ENCODE measurements at places on chromosomes 6 and 20.

- no peak for DNase-seq
Observed at GRCh38 chr6:38212579-38212978, 393.1 kb downstream of the ZFAND3 start.

GRCh38 chr20:41476013-41476441 lies 109.4 kb upstream of the EMILIN3 start:
- DNase-seq, result no peak

DNA sequence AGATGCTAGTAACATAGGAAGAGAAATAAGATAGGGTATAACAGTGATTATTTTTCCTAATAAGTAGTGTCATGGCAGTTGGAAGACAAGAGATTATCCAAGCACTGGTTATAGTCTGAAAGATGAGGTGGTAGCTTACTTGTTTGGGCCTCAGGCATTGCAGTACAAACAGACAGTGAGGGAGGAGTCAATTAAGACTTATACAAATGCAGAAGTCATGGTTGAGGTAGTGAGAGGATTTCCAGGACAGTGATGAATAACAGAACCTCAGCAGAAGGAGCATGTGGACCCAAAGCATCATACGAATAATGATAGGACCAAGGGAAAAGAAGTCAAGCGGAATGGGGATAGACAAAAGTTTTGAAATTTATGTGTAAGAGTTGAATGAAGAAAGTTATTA lies 53.5 kb downstream of the HCRTR2 start:
- DNase-seq, result no peak

- no peak for DNase-seq
Observed at GRCh38 chr6:37302086-37302686, 44.2 kb upstream of the TMEM217 start.

DNA sequence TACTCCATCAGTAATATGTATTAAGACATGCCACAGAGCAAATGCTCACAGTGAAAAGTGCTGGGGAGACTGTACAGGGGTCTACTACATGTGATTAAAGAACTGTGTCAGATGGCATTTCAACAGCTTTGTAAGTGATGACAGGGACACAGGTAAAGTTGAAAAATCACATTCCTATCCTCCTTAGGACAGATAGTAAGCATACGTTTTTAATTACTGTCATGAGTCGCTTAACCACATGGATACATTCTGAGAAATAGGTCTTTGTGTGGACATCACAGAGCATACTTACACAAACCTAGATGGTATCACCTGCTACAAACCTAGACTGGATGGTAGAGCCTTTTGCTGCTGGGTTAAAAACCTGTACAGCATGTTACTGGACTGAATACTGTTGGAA lies 645.8 kb upstream of the AGPAT4 start:
- no peak for DNase-seq

DNA sequence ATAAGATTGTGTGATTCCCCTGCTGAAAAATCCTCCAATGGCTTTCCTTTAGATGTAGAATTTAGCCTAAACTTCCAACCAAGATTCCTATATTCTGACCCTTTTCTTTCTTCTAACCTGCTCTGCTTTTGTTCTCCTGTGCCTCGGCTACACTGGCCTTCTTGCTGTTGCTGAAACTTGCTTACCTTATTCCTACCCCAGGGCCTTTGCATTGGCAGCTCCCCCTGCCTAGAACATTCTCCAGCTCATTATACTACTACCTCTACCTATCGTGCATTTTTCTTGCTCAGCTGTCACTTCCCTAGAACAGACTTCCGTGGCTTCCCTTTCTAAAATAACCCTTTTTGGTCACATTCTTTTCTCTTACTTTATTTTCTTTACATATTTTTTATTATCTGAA lies 48.7 kb downstream of the PLCB4 start:
- no peak for DNase-seq

GRCh38 chr6:38078671-38079070 lies 259.1 kb downstream of the ZFAND3 start:
- no peak for DNase-seq

DNA sequence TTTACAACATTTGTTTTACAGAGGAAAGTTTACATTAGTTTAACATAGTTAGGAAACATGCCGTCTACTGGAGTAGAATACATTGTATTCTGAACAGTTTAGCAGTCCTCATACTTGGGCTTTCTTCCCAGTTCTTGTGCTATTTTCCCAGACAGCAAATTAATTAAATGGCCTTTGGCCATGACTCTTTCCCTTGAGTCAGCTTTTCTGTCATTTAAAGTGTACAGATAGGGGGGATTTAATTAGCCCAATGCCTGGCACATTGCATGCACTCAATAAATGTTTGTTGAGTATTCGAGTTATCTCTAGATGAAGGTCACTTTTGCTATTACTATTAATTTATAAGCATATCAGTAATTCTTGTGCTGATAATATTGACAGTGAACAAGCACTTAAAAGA lies 1.6 kb downstream of the TMEM244 start:
- DNase-seq, result no peak

- DNase-seq, result no peak
Observed at GRCh38 chr20:6623989-6624388, 143.5 kb upstream of the BMP2 start.

- no peak for DNase-seq
Observed at GRCh38 chr6:7749478-7749877, 23.6 kb downstream of the BMP6 start.

GRCh38 chr20:41889126-41889843 lies 271.1 kb upstream of the CHD6 start:
- DNase-seq, result no peak

DNA sequence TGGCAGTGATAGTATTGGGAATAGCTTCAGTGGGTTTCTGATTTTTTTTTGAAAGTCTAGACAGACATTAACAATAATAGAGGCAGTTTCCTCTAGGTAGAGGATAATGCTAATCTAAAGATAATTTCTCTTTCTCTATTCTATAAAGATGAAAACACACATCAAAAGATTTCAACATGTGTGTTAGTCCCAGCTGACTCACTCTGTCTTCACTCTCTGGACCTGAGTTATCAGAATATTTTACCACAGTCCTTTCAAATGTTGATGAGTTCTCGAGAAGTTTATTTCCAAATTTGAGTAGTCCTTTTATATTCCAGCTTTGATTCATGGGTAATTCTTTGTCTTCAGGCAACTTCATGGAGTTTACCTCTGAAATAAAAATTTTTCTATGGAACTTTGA lies 17.1 kb downstream of the RPRD1B start:
- DNase-seq, result no peak

GRCh38 chr6:121608270-121608669 lies 172.8 kb downstream of the GJA1 start:
- no peak for DNase-seq

- DNase-seq, result no peak
Observed at GRCh38 chr6:87993356-87993755, 54.3 kb upstream of the SPACA1 start.

DNA sequence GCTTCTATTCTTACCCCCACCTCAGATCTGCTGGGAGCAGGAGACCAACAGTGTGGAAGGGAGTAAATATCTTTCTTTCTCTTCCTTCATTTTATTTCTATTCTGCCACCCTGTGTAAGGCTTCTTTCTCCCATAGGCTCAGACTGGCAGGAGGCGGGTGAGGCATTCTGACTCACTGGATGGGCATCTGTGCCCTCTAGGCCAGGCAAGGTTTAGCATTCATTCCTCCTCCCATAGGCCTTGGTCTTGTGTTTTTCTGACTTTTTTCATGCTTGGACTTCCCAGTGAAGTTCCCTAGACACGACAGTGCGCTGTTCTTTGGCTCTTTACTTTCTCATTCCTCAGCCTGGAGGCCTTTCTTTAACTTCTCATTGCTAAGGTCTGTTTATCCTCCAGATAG lies 235.2 kb downstream of the SYNE1 start:
- DNase-seq, result no peak

DNA sequence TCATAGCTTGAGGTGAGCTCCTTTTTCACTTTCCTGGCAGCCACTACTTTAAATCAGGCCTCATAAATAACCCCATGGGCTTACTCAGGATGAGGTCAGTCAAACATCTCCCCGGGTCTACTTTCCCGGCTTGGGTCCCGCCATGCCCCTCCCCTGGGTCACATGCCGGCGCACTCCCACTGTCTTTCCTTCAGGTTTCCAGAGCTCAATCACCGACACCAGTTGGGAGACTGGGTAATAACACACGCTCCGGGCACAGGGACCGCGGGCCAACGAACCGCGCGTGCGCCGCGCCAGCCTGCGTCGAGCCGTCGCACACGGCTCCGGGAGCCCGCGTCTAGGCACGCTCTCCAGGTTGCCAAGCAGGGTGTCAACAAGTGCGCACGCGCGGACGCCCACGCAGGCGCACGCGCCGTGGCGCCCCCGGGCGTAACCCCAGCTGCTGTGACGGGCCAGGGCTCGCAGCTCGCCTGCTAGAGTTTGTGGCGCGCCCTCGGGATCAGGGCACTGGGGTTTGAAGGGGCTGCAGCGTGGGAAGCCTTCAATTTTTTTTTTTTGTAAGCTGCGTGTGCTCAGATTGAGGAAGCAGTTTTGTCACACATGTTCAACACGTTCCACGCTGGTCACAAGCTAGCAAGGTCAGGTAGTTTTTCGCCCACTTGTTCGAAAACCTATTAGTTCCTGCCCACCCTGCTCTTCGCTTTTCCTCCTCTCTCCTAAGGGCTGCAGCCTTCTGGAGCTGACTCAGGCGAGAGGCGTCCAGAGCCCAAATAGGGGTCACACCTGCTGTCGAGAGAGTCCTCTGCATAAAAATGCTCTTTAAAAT lies 31.8 kb downstream of the TFAP2B start:
- DNase-seq, result no peak

- DNase-seq, result no peak
Observed at GRCh38 chr6:140538926-140539325, 1164.5 kb upstream of the CITED2 start.

- no peak for DNase-seq
Observed at GRCh38 chr6:12956991-12957320, 240.4 kb downstream of the PHACTR1 start.

GRCh38 chr6:1617466-1618310 lies 8.0 kb downstream of the FOXC1 start:
- no peak for DNase-seq

DNA sequence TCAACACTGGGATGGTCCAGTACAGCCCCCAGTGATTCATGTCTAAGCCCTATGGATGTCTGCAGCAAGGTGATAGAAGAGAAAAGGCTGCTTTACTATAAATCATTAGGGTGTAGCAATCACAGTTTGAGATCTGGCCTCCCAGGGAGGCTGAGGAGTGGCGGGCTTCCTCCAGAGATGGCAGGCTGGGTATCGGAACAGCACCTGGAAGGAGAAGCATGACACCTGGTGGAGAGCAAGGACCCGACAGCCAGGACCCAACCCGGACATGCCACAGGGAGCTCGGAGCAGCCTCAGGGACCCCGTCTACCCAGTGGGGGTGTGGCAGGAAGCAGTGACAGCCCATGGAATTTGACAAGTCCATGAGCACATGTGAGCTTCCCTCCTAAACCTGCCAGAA lies 114.8 kb upstream of the CD93 start:
- DNase-seq, result no peak

GRCh38 chr6:47000842-47001241 lies 41.3 kb downstream of the ADGRF1 start:
- no peak for DNase-seq

- DNase-seq, result no peak
Observed at GRCh38 chr6:40287296-40287850, 299.8 kb downstream of the LRFN2 start.

DNA sequence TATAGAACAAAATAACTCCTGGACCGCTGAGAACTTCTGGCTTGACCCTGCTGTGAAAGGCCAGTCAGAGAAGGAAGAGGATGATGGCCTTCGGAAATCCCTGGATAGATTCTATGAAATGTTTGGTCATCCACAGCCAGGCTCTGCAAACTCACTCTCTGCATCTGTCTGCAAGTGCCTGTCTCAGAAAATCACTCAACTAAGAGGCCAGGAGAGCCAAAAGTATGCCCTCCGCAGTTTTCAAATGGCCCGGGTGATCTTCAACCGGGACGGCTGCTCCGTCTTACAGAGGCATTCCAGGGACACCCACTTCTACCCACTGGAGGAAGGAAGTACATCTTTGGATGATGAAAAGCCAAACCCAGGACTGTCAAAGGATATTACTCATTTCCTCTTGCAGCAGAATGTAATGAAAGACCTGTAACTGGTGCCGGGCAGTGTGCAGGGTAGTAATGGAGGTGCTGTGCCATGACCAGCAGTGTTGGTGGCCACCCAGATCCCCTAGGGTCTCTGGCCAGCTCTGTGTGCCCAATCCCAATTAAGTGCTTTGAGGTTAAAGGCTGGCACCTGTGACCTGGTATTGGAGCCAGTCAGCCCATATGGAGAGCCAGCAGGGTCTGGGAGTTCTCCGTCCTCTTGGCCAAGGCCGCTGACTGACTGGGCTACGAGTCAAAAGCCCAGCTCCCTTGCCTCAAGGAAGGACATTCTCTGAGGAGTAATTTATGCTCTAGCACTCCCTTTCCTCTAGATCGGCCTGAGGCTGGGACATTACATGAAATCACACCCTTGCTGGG lies 87.1 kb downstream of the TRMT6 start:
- DNase-seq, result no peak

DNA sequence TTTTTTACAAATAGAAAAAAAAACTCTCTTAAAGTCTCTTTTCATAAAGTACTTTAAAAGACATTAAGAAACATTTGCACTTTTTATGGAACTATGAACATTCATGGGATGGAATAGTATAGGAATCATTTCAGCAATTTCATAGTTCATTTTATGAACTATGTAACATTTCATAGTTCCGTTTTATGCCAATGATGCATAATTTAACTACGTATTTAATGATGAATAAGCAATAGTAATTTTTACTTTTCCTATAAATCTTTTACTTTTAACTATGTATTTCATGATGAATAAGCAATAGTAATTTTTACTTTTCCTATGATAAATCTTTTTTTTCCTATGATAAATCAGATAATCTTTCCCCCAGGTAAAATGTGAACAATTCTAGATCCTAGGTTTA lies 47.7 kb downstream of the FAM184A start:
- no peak for DNase-seq

DNA sequence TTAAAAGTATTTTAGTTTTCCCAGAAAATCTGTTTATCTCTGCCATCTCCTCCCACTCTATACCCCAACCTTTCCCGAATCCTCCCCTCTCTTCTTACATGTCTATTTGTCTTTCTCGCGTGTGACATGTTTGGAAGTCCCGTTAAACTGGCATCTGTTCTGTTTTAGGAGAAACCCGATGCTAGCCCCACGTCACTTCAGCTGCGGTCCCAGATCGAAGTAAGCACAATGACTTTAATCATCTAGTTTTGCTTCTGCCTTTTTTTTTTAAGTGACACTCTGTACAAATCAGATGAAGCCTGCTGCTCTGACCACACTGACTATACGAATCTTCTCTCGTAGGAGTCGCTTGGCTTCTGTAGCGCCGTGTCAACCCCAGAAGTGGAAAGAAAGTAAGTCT lies 97.4 kb downstream of the SASH1 start:
- no peak for DNase-seq

- no peak for DNase-seq
Observed at GRCh38 chr6:47084610-47085009, 42.5 kb upstream of the ADGRF1 start.

- DNase-seq, result no peak
Observed at GRCh38 chr6:88650029-88650619, 313.3 kb downstream of the RNGTT start.

Measured in stimulated activated CD4-positive, alpha-beta T cell treated with anti-CD3 and anti-CD28 coated beads, Interleukin-2, amount 100 ng/mL, for 48 hours (primary cell).